ENCODE measurements at places on chromosomes 3 and 15.

DNA sequence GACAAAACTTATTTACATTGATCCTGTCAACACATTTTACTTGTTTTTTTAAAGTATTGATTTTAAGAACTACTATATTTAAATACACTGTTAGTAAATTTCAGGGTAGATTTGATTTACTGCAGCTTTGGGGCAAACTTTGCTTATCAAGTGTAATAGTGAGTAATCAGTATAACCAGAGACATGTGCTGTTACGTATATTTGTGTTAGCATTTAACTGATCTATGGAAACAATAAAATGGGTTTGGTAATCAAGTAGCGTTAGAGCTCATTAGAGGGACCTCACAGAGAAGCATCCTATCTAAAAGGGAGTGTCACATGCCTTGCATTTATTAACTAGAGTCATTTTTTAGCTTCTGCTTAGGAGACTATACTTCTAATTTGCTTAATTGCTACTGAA, 131.5 kb upstream of the ALCAM start:
- DNase-seq = no peak

GRCh38 chr15:47717036-47717612, at the start of gene SEMA6D:
TSS of gene SEMA6D (plus strand) at chr15:47717505. CDS start at chr15:47759799, 42,294 bp downstream.
- no peak for DNase-seq

DNA sequence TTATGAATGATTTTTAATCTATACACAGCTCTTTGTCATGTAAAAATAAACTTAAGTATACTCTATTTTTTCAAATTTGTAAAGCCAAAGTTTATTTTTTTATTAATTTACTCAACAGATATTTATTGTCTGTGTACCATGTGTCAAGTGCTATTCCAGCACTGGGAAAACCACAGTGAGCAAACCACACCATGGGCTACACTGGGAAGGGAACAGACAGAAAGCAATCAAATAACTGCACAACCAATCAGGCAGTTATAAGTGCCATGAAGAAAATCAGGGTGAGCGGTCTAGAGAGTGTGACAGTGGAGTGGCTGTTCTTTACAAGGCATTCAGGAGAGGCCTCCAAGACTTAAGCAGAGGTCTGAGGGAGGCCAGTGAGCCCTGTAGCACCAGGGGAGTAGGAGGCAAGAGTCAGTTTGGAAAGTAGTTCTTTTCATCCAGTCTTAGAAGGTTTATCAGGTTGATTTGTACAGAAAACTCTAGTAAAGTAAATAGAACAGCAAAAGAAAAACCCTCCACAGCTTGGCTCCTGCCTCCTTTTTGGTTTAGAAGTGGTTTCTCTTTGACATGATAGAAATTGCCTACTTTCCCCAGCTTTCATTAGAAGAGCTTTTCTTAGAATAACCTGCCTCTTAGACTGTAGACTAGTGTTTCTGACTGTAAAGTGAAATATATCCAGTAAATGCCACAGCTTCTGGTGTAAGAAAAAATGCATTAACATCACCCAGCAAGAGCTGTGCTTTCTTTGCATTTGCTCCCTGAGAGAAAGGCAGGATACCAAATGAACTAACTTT, 13.7 kb downstream of the EIF2AK4 start:
- no peak for DNase-seq

- no peak for DNase-seq
Measured at GRCh38 chr15:57476533-57476975, 100.2 kb downstream of the CGNL1 start.

- DNase-seq = no peak
Measured at GRCh38 chr3:184282941-184283340, 7.1 kb downstream of the ECE2 start.

DNA sequence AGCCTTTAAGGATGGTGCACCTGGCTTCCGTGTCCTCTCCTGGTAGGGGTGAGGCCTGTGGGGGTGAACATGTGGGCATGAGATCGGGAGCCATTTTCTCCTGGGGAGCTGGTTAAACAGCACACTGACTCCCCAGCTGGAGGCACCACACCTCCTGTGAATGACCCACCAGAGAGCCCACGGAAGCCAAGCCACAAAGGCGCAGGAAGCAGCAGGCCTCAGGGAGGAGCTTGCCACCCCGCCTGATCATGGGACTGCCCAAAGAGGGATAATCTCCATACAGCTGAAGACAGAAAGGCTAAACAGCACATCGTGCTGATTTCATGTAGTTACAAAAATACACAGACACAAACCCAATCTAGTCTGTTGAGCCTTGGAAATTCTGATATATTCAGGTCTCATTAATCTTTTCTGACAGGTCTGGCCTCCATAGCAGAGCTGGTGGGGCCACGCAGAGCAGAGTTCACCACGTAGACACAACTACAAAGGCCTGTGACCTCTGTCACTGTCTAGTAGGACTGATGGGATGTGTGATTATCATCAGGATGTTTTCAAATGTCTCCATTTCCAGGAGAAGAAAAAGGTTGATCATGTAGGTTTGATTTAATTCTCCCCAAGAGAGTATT, 75.2 kb downstream of the DUT start:
- DNase-seq = no peak

DNA sequence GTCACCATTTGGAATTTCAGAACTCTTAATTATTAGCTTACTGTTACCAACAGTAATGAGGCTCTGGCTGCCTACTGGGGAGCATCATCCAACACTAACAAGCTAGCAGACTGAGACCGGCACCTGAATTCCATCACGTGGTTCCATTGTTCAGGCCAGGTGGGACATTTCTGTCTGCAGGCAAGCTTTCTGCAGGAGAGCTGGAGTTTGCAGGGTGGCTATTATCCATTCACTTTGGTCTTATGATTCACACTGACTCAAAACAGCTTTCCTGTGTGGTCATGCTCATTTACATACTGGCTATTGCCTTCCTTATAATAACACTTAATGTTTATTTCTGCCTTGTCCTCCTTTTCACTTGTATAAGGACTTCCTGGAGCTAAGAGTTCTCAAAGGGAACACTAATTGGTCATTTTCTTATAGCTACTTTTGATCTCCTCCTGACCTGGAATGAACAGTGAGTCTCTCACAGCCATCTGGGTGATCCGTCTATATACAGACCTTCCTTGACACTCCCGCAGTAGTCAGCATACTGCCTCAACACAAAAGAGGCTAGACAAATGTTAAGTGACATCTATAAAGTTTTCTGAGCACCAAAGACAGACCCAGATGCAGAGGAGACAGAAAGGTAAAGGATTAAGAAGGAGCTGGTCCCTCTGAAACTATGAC, 695.4 kb downstream of the FHIT start:
- no peak for DNase-seq

DNA sequence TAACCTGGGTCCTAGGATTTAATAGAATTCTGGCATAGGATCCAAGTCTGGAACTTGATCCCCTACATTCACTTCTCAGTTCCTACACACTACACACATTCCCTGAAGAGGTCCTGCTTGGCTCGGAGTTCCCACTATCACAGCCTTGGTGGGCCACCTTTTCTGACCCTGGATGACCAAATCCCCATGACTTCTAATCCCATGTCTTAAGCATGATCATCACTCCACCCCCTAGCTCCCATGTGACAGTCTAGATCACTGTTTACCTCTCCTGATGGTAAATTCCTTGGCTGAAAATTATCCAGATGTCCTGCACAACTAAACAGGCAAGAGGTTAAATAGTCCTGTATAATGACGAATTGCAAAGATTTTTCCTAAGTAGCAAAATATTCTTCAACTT, 40.3 kb downstream of the DUT start:
- DNase-seq = no peak

GRCh38 chr3:25166016-25166415, 262.0 kb upstream of the RARB start:
- no peak for DNase-seq

DNA sequence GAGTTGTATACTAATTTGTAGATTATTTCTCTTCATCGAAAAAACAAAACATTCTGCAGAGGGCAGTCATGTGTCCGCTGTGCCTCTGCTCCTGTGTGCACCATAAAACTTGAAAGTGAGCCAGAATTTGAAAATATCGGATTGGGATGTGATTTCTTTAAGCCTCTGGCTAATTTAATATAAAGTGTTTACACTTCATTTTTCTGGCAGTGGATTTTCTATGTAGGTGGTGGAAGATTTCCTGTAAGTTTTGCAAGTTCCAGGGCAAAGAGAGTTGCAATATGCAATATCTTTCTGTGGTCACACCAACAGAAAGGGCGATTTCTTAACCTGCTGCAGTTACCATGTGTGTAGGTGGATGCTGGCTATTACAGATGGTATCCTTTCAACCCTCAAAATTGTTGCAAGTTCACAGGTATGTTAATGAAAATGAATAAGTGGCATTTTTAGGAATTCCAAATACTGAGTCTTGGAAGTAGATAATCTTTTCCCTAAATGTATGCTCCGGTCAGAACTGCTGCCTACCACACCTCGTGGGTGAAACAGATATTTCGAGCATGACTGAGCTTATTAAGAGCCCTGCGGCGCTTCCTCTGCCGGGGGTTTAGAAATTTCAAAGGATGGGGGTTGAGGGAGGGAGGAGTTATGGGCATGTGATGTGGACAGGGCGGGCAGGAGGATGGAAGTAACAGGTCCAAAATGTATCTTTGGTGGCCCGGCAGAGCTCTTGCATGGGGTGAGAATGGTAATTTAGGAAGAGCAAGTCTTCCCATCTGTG, 134.0 kb downstream of the PGPEP1L start:
- DNase-seq = no peak

All from stimulated activated CD8-positive, alpha-beta memory T cell treated with anti-CD3 and anti-CD28 coated beads, Interleukin-7, amount 100 ng/mL, for 1 hour (primary cell).